ENCODE measurements at places on chromosomes 5 and 9.

DNA sequence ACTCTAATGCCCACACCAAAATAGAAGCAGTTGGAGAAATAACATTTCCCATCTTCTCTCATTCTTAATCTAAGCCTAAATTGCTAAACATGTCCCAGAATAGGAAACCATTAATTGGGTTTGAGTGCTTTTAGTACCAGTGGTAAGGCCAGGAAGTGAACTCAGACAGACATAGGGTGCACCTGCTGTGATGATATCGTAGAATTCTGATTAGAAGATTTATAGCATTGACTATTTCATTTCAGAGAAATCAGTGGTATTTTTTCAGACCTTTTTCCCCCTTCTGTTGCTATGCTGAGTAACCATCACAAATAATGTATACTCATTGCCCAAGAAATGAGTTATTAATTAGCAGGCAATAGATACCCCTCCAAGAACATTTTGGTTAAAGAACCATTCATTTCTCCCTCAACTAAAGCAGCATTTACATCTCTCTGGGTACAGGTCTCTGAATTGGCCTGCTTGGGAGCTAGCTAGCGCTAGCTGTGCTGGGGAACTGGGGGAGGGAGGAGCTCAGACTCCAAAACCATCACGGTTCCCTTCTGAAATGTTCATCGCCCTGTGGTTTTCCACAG lies 7.3 kb downstream of the GLRX start:
- no peak for DNase-seq

- DNase-seq = no peak
These were observed 56.2 kb downstream of the ARHGEF28 start for GRCh38 chr5:73682176-73682575.

DNA sequence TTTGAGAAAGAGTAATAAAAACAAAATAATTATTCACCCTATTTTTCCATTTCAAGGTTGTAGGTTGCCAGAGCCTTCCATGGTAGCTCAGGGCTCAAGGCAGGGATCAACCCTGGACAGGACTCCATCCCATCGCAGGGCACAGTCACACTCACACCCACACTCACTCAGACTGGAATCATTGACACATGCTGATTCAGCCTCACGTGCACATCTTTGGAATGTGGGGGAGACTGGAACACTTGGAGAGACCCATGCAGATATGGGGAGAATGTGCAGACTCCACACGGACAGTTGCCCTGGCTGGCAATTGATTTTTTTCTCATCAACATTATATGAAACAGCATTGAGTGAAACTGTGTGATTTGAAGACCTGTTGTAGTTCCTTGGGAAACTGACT lies 234.1 kb downstream of the ADGRV1 start:
- DNase-seq = no peak

DNA sequence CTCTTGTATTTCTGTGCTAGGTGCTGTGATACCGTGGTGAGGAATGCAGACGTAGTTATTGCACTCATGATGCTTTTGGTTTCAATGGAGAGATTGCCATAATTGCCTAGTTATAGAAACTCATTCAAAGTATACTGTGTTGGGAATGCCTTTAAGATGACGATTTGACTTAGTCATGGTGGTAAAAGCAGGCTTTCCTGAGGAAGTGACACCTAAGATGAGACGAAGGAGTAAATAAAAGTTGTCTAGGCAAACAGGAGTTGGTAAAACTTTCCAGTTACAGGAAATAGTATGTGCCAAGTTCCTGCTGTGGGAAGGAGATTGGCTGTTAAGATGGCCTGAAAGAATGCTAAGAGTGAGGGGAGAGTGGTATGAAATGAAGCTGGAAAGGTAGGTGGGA lies 48.1 kb downstream of the FOCAD start:
- no peak for DNase-seq

DNA sequence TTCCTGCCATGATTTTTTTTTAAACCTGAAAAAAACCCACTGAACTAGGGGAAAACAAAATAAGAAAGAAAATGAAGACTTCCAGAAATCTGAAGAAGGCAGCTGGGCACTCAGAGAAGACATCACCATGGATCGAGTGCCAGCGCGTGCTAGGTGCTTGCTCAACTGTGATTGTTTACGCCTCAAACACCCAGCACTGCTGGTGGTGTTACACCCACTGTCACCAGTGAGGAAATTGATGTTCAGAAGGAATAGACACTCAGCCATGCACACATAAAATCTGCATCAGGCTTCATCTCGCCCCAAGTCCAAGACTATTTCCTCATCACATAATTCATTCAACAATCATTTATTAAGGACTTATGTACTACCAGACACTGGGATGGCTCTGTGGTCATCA lies 82.1 kb downstream of the HRH2 start:
- no peak for DNase-seq

- no peak for DNase-seq
These were observed 157.2 kb upstream of the ISL1 start for GRCh38 chr5:51225789-51226742.
